ENCODE measurements at places on chromosomes 2 and 18.
A peak's percentile ranks its signal among the peaks of the same experiment; 100 is the strongest.

DNA sequence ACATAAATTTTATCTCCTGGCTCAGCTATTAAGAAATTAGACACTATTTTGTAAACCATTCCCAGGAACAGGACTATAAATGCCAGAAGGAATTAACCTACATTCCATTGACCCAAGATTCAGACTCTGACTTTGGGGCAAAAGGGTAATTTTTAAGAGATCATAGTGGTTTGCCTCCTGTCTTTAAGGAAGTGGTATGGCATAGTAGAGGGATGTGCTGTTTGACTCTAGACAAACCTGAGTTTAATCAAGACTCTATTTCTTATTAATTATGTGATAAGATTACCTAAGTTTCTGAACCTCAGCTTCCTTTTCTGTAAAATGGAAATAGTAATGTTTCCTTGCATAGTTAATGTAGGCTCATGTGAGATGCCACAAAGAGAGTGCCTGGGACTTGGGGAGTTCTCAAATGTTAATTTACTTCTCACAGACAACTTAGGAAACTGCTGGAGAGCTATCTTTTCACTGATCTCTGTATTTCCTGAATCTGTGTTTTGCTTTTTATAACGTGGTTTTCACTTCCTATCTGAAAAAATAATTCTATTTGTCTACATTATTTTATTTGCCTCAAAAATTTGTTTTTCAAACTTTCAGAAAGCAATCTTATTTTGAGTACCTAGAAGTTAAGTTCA is 11.9 kb upstream of the SLC40A1 start:
- DNase-seq = no peak

- DNase-seq = no peak
These were observed 682.9 kb upstream of the LRRTM1 start for GRCh38 chr2:80987466-80987865.

DNA sequence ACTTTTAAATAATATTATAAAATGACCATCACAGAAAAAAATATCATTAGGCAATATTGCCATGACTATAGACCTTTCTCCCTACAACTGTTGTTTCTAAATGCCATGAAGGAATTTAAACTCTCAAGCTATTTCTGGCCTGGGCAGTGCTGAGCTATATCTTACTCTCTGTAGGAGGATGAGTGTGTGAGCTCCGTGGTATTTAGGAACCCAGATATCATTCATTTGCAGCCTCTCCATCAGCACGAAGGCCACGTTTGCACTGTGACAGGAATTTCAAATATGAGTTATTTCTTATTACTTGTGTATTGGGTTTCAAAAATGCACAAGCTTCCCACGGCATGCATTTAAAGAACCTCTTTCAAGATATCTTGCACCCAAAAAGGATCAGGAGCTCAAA is 35.0 kb upstream of the SOX11 start:
- DNase-seq = no peak

DNA sequence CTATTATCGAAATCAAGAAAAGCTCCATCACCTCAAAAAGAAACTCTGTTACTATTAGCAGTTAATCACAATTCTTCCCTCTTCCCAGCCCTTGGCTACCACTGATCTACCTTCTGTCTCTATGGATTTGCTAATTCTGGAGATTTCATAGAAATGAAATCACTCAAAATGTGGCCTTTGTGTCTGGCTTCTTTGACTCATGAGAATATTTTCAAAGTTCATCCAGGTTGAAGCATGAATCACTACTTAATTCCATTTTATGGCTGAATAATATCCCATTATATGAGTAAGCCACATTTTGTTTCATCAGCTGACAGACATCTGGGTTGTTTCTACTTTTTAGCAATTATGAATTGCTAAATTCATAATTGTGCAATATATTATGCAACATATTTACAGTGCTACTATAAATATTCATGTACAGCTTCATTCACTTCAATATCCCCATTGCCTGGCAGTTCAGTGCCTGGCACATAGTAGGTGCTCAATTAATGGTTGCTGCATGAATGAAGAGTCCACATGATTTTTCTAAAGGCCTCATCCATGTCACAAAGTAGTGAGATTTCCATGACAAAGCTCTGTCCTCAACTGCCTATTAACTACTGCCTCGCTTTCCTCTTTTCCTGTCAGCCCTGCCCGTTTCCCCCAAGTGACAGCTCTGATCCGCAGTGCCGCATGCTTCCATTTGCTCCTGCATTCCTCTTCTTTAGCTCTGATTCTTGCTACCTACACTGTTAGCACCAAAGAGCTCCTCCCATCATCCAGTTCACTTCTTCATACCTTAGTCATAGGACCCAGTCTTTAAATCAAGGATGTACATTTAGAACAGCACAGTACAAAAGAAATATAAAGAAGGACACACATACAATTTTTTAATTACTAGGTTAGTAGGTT is 32.8 kb downstream of the CCDC93 start:
- DNase-seq = no peak

DNA sequence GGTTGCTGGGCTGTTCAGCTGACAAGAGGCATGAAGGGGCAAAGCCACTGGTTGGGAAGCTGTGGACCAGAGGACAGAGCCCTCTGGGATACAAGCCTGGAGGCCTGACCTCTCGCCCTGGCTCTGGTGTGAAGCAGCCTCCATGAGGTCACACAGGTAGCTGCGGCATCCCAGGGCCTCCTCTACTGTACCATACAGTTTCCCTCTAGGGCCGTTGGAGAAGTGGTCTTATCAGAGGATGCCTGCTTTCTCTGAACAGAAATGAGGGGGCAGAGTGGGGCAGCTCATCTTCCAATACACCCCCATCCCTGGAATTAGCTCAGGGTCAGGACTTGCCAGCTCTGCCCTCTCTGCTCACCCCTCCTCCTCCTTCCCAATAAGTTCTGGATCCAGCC is 135.1 kb upstream of the SMAD2 start:
- no peak for DNase-seq

- DNase-seq = no peak
These were observed 18.0 kb downstream of the RNF125 start for GRCh38 chr18:32036506-32037180.

DNA sequence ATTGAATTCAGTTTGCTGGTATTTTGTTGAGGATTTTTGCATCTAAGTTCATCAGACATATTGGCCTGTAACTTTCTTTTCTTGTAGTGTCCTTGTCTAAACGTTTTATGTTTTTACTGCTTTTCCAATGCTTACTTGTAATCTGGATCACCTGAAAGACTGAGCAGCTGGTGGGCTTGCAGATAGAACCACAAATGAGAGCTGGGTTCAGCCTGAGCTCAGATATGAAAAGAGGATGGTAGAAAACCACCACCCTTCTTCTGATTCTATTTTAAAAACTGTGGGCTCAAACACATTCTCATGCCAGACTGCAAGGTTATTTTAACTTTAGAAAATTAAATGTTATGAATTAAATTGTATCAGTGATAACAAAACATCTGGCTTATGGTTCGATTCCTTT is 70.8 kb downstream of the DDX18 start:
- no peak for DNase-seq

DNA sequence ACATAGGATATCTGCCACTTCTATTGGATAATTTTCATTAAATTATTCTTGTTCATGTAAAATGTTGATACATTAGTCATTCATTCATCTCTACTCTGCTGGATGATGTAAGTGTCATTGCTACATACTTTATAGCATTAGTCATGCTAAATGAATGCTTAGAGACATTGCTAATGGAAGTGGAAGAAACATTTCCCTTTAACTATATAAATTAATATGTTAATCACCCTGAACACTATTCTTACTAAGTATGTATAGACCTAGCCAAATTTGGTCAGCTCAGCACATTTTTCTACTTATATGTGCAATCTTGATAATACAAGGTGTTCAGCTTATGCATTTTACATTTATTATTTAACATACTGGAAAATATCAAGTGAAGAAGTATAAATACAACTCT is 160.2 kb downstream of the DPP4 start:
- no peak for DNase-seq

- DNase-seq = no peak
These were observed 254.0 kb downstream of the MEIS1 start for GRCh38 chr2:66688951-66689350.

GRCh38 chr2:219947575-219947974 is 320.1 kb downstream of the SLC4A3 start:
- DNase-seq = no peak

GRCh38 chr2:203804070-203804469 is 63.5 kb upstream of the CTLA4 start:
- DNase-seq = no peak

- peak; percentile 27 for DNase-seq
These were observed 48.6 kb downstream of the PLB1 start for GRCh38 chr2:28544405-28544921.

DNA sequence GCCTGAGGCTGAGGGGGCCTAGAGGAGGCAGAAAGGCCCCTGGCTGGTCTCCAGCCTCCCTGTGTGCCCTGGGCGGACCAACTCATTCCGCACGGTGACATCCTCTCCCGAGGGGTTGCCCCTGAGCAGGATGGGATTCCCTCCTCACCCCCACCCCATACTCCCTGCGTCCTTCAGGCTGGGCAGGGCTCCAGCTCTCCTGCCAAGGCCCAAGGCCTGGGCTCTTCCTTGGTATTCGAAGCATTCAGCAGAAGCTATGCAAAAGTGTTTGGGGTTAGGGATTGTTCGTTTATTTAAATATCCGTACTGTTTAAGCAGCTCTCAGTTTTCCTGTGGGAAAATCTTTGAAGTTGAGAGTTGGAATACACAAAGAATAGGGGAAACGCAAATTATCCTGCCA is 113.1 kb upstream of the RAB12 start:
- no peak for DNase-seq

- no peak for DNase-seq
These were observed 4.0 kb downstream of the TSGA10 start for GRCh38 chr2:99150706-99151105.

DNA sequence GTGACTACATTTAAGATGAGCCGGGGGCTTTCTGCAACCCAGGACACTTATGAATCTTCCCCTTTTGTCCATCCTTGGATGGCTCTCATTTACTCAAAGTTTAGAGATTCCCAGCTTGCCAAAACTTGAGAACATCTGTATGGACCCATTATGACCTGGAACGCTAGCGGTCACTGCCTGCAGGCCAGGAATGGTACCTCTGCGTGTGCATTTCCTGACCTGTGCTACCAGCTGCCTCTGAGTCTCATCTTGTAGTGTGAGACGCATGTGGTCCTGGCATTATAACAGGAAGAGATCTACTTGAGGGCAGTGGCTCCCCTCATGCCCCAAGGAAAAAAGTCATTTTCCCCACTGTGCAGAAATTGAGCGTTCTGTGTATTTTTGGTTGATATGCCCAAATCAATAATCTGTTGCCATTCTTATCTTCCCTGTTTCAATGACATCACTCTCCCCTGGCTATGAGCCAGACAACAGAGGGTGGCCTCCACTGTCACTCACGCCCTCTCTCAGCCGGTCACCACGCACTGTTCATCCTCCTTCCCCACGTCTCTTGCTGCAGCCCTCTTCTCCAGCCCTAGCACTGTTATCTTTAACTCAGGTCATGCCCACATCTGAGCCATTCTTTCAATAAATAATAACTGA is 28.5 kb upstream of the NPAS2 start:
- DNase-seq = peak; percentile 60

DNA sequence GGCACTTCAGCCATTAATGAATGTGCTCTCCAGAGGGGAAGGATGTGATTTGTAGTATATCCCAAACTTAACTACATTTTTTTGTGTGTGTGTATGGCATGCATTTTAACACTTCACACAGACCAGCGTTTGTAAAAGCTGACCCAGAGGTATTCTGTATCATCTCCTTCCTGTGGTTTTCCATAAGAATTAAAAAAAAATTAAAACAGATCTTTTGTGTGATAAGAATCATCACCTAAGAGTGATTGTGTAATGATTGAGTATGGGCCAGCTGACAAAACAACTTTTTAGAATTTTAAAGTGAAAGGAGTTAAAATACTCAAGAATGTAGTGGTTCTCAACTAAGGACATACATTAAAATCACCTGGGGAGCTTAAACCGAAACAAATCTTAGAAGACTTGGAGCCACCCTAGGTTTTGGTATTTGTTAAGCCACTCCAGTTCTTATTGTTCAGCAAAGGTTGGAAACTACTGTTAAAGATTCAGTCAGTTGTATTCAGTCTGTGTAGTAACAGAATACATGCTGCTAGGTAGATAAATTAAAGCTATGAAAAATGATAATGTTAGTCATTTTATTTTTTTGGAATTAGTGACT is 120.1 kb downstream of the HAUS1 start:
- DNase-seq = no peak

GRCh38 chr2:57894381-57894780 is 152.2 kb upstream of the VRK2 start:
- no peak for DNase-seq

GRCh38 chr2:10004401-10004800 is 38.9 kb upstream of the KLF11 start:
- DNase-seq = no peak

GRCh38 chr2:124131276-124131675 is 106.2 kb downstream of the CNTNAP5 start:
- no peak for DNase-seq

- peak; percentile 39 for DNase-seq
These were observed 51.0 kb upstream of the CNGA3 start for GRCh38 chr2:98295275-98295674.

- DNase-seq = no peak
These were observed 159.0 kb downstream of the RDH14 start for GRCh38 chr2:18401471-18401870.

- DNase-seq = no peak
These were observed 52.8 kb upstream of the TGIF1 start for GRCh38 chr18:3397031-3397750.

- DNase-seq = no peak
These were observed 63.9 kb upstream of the PHLPP1 start for GRCh38 chr18:62651276-62652056.

DNA sequence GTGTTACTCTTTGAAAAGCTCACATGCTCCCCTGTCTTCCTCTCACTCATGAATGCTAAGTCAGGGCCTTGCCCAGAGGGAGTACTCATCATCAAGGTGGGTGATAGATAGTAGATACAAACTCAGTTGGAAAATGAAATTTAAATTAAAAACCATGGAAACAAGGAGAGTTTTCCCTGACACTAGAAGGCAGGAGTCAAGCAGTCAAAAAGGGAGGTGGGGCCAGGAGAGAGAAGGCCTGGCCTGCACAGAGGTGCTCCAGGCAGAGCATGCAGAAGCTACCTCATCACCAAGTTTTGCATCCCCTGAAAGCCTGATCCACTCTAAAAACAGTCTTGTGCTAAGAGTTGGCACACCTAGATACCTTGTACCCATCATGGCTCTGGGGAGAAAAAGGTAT is 143.7 kb downstream of the MYO5B start:
- no peak for DNase-seq

- no peak for DNase-seq
These were observed 11.3 kb downstream of the CYP26B1 start for GRCh38 chr2:72136331-72136730.

DNA sequence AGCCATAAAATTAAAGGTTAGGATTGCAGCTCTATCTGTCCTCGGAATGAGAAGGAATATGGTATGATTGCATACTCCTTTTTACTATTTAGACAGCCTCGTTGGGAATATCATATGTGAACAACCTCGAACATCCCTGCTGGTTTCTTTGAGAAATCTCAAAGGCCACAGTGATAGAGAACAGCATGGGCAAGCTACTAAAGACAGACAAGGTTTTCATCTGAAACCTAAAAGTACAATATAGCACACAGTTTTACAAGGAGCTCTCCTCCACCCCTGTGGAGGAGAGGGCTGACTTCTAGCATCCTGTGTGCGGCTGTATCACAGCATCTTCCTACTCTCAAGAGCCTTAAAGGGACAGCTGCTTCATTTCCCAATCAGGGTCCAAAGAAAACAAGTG is 104.3 kb downstream of the VWC2L start:
- DNase-seq = no peak

GRCh38 chr2:47916412-47916811 is 10.1 kb upstream of the FBXO11 start:
- DNase-seq = no peak

All from HuH-7.5 (cell line).